GM04504 (cell line): ENCODE measurements at places on chromosomes 12 and 14.

DNA sequence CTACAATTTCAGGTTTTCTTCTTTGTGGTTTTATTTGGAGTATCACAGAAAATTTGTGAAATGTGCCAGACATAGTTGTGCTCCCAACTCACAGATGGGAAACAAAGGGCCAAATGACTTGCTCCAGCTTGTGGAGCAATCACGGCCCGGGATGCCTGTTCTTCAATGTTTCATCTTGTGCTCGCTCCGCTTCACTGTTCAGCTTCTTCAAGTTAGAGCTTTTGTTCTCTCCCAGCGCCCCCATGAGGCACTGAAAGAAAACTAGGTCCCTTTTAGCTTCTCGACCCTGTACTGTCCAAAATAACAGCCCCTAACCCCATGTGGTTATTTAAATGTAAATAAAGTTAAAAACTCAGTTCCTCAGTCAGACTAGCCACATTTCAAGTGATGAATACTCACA is 187.9 kb upstream of the STXBP6 start:
- DNase-seq, result no peak

GRCh38 chr12:93358821-93359220 is 18.9 kb upstream of the NUDT4 start:
- DNase-seq, result no peak

- DNase-seq, result no peak
Measured at GRCh38 chr12:34108405-34108803, 86.1 kb downstream of the ALG10 start.

GRCh38 chr12:39764944-39765560 is 145.4 kb upstream of the ABCD2 start:
- peak; percentile 10 for DNase-seq

DNA sequence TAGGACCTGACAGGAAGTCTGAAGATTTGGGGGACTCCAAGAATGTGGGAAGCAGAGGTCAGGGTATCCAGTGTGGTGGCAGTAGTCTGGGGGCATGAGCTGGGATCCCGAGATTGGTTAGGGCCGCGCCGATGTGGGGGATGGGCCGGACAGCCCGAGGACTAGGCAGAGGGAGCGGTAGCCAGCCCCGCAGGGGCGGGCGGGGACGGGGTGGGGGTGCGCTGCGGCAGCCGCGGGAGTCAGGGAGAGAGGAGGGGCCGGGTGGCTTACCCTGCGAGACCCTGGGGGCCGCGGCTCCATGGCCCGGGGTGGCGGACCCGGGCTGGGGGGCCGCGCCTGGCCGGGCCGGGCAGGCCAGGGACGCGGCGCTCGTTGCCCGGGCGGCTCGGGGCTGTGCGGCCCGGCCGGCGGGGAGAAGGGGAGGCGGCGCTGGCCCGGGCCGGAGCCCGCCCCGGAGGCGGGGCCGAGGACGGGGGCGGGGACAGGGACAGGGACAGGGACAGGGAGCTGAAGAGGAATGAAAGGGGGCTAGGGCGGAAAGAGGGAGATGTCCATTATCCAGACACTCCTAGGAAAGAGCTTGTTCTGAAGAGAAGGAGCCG is 5.6 kb downstream of the ZNF385A start:
- no peak for DNase-seq

DNA sequence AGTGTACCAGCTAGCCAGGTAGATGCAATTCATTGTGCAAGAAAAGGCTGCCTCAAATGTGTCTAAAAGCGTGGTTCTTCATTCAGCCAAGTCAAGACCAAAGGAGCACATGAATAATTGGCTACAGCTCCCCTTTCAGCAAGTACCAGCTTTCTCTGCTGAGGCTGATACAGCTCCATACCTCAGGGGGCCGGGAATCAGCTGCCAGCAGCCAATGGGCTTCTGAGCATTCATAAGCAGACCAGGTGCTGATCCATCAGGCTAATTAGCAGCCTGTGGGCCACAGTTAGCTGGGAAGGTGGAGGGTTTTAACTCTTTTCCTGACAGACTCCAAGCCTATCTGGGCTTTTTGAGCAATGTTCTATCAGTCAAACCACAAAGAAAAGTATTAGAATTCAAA is 264.7 kb downstream of the APAF1 start:
- DNase-seq, result no peak

GRCh38 chr14:68789821-68790643 is 2.8 kb downstream of the ZFP36L1 start:
- DNase-seq, result no peak

DNA sequence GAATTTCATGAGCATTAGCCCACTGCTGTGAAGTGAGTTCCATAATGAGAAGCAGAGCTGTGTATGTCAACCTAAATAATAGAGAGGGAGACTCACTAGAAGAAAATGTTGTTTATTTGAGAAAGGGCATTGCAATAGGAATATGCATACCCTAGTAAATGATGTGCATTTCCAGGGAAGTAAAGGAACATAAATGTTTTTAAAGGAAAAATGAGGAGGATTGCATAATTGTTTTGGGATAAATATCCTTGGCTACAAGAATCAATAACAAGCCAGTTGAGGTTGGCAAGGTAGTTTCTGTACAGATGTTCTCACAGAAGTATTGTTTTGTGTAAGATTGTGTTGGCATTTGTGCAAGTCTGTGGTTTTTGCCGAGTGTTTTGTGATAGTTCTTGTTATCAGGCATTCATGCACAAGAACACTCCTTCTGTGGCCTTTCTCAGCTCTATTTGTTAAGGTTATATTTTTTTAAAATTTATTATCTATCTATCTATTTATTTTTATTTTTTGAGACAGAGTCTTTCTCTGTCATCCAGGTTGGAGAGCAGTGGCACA is 47.1 kb downstream of the EMP1 start:
- DNase-seq, result no peak

- no peak for DNase-seq
Measured at GRCh38 chr14:70181276-70181675, 7.5 kb downstream of the SLC8A3 start.

DNA sequence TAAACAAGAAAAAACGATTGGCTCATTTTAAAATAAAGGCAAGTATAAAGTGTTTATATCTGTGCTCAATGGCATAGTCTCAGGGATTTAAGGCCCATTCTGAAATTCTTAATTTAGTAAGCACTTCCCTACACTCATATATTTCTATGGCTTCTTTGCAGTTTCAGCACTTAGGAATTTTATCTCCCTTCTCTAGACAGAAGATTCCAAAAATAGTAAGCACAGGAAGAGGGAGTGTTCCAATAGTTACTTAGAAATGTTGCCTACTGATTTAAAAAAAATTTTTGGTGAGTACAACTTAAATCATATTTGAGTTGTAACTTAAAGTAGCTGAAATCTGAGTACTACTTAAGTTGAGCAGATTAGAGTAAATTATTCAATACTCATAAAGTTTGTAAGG is 19.8 kb downstream of the INSM2 start:
- DNase-seq, result no peak

DNA sequence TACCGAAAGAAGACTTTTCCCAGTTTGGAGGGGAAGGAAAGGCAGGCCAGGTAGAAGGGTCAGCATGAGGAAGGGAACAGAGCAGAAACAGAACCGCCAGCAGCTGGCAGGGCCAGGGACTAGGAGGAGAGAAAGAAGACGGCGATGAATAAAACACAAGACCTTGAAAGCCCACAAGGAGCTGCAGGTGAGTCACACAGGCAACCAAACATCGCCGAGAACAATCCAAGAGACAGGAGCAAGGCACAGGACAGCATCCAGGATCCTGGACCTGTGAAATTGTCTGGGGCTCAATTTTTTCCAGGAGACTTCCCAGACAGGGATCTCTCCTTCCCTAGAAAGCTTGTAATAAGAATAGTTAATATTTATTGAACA is 47.3 kb downstream of the NUAK1 start:
- DNase-seq, result no peak

GRCh38 chr14:65195042-65195719 is 92.9 kb upstream of the MAX start:
- no peak for DNase-seq

GRCh38 chr14:81449114-81449513 is 49.0 kb upstream of the STON2 start:
- no peak for DNase-seq

DNA sequence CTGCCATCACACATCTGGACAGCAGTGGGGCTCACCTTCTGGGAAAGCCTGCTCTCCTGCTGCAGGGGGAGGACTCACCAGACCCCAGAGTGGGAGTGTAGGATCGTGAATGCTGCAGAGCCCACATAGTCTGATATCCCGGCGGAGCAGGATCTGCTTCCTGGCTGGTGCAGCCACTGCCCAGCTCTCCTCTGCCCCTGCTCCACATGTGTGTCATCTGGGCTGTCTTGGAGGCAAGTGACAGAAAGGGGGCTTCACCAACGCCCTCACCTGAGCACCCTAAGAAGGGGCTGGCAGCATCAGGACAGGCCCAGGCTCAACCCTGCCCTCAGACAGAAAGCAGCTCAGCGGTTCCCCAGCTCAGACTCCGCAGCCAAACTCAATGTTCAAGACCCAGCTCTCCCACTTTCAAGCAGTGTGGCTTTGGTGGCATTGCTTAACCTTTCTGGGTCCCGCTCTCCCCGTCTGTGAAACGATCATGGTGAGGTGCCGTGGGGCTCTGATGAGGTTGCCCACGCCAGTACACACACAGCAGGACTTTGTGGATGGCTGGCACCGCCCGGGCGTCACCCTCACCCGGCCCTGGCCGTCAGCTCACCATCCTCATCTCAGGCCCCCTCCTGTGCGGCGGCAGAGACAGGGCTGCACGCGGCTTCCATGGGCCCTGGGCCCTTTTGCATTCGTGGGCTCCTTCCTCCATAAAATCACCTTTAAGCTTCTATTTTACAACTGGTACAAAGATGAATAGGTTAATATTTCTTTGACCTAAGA is 91.0 kb upstream of the SFSWAP start:
- DNase-seq, result no peak

GRCh38 chr14:90193925-90194324 is 62.4 kb upstream of the PSMC1 start:
- no peak for DNase-seq

DNA sequence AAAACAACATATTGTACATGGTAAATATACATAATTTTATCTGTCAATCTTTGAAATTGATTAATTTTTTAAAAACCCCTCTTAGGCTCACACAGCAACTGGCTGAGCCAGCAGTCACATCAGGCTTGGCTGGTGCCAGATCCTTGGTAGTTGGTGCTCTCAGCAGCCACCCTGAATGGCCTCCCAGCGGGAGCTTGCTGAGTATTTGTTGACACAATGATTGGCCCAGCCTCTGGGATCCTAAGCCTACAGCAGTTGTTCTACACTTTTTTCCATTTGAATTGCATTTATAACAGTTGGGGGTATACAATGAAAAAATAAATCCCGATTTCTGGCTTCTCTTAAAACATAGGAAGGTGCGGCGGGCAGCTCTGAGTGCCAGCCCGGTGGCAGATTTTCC is 11.1 kb downstream of the PRKAB1 start:
- DNase-seq, result no peak

DNA sequence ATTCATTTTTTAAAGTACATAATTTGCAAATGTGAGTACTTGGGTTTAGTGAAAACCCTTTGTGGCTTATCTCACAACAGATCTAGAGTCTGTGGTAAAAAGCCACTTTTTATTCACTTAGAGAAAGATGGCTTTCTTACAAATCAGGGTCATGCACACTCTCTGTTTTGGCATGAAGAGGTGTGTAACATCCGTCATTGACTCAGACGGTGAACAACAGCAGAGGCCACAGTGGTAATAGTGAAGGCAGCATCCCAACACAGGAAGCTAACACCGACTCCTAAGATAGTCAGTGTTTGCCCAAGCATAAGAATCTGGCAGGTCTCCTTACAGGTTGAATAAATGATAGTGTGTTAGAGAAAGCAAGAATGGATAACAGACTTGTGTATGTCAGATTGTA is 593.0 kb downstream of the SOX5 start:
- no peak for DNase-seq

- no peak for DNase-seq
Measured at GRCh38 chr14:67141146-67141900, 47.9 kb upstream of the GARIN2 start.

GRCh38 chr12:19058235-19059021 is 71.1 kb upstream of the PLEKHA5 start:
- no peak for DNase-seq

- DNase-seq, result no peak
Measured at GRCh38 chr14:20644520-20644919, 3.0 kb upstream of the OR6S1 start.

DNA sequence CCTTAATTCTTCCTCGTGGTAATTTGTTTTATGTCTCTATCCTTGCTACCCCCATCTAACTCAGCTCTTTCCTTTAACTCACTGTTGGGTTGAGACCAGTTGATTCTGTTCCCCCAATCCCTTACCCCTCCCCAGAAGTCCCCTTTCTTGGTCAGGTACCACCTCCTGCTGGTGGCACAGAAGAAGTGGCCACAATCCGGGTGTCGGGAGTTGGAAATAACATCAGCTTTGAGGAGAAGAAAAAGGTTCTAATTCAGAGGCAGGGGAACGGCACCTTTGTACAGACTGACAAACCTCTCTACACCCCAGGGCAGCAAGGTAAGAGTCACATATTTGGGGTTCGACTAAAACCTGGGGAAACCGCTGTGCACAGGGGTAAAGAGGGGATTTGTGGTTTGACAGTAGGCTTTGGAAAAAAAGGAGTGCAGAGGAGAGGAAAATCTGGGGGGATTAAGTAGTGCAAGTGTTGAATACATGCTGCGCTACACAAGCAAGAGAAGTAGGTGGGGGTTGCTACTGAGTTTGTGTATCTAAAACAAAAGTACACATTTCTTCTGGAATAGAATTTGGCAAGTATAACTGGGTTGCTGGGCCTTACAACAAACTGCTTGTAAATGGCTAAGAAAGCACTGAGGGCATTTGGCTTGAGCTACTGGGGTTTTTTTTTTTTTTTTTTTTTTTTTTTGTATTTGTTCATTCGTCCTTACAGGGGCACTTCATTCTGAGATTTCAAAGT is 1.3 kb downstream of the A2ML1 start:
- DNase-seq, result no peak

GRCh38 chr12:132133952-132134652 is 10.0 kb downstream of the DDX51 start:
- DNase-seq, result no peak

- DNase-seq, result peak; percentile 57
Measured at GRCh38 chr12:95205685-95206084, 11.6 kb downstream of the FGD6 start.

DNA sequence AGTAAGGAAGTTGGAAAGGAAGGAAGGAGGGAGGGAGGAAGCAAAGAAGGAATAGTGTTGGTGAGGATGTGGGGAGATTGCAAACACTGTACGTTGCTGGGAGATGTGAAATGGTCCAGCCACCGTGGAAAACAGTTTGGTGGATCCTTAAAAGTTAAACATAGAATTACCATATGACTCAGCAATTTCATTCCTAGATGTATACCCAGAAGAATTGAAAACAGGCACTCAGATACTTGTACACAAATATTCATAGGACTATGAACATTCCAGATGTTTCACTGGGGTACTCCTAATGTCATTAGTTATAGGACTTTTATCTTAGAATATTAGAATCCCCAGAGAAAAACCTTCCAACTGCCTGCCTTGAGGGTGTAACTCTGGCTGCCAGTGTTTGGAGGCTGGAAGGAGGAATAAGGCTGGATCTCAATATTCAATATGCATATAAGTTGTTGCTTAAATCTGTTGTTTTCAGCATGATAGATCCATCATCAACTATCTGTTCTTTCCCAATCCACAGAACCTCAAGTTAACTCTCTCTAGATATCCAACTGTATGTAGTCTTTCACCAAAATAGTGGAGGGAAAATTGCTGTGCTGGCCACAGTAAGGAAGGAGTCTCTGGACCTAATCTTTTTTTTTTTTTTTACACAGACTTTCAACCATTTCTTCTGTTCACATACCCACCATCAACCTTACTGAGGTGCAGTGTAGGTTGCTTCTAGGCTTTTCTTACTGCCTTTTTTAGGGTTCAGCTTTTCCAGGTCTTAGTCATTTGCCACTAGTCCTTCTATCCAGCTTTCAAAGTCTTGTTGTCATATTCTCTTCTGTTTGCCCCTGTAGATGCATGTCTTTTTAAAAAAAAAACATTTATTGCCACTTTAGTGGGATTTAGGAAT is 94.5 kb downstream of the DNAI7 start:
- no peak for DNase-seq
